ENCODE measurements at places on chromosomes 12 and 14.

GRCh38 chr12:27907766-27908165 lies 64.8 kb downstream of the PTHLH start:
- no peak for DNase-seq

- DNase-seq = no peak
Observed at GRCh38 chr12:49305762-49306510, 11.0 kb downstream of the PRPH start.

GRCh38 chr14:78618368-78618767 lies 448.2 kb downstream of the NRXN3 start:
- DNase-seq = no peak

DNA sequence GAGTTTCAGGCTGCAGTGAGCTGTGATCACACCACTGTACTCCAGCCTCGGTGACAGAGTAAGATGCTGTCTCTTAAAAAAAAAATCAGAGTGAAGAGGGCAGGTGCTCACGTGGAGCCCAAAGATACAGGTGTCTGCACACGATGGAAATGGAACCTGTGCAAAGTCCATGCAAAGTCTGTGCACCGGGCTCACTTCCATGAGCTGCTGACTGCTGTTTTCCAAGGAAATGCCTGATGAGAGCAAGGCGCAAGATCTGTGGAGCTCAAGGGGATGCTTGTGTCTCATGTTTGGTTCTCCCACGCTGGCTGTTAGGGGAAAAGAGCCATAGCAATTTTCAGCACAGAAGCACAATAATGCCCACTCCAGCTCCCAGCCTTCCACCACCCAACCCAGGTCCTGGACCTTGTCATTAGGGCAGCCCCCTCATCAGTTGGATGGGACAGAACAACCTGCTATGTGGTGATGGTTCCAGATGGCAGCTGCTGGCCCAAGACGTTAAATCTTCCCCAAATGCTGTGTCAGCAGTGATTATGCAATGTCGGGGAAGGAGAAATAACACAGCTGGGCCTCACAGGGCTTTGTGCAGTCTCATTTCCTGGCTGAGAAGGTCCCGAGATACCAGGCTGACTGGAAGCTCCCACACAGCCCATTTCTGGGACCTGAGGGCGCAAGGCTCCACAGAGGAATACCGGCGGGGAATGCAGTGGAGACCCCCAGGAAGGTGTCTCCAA lies 27.9 kb upstream of the DICER1 start:
- no peak for DNase-seq

- DNase-seq = no peak
Observed at GRCh38 chr12:56836317-56836716, 73.2 kb downstream of the HSD17B6 start.

DNA sequence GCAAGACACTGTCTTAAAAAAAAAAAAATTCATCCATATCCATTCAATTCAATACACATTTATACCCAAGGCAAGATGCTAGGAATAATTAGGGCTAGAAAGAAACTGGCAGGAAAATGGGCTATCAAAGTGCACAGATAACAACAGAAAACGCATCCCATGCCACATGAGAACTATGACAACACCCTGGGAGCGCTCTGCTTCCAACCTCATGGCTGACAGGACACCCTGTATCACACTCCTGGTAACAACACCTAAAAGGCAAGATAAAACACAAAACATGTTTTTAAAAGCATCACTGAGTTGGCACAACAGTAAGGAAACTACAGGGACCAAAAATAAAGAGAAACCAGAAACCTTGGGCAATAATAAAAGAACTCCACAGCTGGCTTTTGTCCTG lies 54.9 kb downstream of the ZFYVE21 start:
- DNase-seq = no peak

DNA sequence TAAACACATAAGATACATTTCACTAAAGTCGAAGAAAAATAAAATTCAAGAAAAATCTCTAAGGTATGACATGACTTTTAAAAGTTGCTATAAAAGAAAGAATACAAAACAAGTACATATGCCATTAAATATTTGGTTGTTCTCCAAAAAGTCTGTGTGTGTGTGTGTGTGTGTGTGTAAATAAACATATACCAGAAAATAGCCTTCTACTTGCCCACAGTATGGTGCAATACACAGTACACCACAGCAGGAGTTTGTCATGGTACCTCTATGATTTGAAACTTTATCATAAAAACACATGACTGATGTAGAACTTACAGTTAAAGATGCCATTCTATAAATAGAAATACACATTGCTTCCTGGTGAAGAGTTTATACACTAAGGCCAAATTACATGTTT lies 692.7 kb upstream of the MGAT4C start:
- DNase-seq = no peak

DNA sequence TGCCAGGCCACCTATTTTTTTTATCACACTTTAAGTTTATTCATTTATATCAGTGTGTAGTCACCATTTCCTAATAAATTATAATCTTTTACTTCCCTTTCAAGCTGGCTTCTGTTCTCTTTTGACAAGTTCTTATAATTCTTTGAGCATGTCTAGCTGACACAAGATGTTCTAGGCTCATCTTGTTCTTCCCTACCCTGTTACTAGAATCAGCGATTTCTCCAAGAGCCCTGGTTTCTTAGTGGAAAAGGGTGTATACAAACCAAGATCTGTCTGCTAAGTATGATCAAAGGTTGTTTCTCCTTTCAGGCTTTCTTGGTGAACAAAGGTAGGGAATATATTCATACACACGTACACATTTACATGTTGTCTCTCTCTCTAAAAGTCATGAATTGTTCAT lies 51.0 kb downstream of the FGD4 start:
- DNase-seq = no peak

- DNase-seq = no peak
Observed at GRCh38 chr12:126856958-126857357, 1410.0 kb upstream of the TMEM132C start.

GRCh38 chr12:107374161-107374840 lies 281.0 kb upstream of the CRY1 start:
- no peak for DNase-seq

- no peak for DNase-seq
Observed at GRCh38 chr12:6618483-6619225, 11.5 kb upstream of the CHD4 start.

- no peak for DNase-seq
Observed at GRCh38 chr12:109345428-109345827, 2.3 kb upstream of the MYO1H start.

DNA sequence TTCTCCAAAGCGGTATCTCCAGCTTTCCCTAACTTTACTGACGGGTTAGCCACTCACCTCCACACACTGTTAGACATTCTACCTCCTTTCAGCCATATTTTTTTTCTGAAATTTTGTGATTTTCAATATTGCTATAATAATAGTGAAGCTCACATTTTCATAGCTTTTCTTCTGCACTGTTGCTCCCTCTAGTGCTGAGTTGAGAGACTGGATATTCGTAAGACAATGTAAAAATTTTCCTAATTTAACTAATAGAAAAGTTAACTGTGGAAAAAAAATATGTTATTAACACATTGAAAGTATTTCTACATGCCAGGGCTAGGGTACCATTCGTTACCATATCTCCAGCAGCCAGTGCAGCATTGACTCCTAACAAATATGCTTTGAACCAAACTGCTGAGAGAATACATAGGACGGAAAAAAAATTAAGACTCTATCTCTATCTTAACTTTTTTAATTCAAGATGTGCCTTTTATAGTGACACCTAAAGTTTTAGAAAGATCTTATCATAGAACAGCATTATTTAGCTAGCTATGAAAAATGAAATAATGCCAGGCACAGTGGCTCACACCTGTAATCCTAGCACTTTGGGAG lies 48.7 kb upstream of the ABCC9 start:
- no peak for DNase-seq

GRCh38 chr14:31205681-31206535 lies 1.7 kb downstream of the HECTD1 start:
- DNase-seq = no peak

GRCh38 chr12:67446716-67447115 lies 177.6 kb downstream of the CAND1 start:
- no peak for DNase-seq

DNA sequence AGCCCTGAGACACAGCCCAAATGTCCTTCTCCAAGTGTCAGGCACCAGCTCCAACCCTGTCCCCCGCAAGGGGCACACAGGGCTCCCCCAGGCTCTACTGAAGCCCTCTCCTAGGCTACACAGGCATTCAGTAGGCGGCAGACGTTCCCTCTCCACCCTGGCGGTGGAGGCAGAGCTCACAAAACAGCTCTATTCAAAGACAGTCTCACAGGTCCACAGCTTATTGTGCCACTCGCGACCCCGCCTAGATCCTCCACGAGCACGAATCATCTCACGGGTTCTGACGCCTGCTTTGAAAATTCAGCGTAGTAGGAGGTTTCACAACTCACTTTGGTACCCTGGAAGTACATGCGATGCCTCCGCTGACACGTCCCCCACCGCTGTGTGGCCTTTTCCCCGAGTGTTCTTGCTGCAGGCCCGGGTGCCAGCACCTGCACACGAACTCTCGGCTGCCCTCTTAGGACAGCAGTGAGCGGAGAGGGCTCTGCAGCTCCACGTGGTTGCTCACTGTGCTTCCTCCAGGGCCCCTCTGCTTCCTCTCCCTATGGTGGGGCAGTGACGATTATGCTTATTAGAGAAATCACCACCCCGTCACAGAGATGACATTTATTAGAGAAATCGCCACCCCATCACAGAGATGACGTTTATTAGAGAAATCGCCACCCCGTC lies 78.5 kb downstream of the ADGRD1 start:
- no peak for DNase-seq

DNA sequence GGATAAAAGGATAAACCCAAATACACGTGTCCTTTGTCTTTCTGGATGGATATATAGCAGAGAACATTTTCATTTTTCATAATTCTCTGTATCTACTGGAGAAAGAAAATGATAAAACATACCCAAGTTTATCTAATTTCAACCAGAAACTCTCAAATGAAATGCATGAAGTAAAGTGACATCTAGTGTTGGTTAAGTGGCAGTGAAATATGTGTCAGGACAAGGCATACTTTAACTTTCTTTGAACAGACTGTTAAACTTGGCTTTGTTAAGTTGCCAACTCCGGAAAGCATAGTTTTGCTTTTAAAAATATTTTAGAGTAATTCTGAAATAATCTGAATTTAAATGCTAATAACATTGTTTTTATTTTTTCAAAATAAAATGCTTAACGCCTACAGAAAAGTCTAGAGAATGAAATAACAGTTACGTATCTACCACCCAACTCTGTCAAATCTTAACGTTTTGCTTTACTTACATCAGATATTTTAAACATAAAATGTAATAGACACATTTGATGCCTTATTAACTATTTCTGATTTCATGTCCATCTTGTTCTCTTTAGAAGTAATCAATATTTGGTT lies 25.2 kb upstream of the NTN4 start:
- no peak for DNase-seq

DNA sequence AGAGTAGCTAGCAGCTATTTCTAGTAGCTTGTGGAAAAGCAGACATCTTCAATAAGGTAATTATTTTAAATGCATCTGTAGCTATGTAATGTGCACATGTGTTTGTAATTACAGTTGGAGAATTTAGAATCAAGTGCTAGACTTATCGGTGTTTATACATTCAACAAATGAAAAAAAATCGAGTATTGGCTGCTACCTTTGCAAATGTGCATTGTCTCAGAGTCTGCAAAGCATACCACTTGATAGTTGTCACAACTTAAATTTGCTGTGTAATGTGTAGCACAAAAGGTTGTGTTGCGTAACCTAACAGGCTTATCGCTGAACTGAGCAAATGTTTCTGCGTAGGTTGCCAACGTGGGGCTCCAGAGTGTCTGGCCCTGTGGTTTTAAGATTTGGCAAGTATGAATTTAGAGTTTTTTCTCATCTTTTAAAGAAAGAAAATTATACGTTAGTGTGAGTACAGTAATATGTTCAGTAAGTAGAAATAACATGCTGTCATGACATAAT lies 44.3 kb downstream of the TMTC2 start:
- no peak for DNase-seq

GRCh38 chr14:104103061-104103445 lies 17.6 kb downstream of the ASPG start:
- no peak for DNase-seq

DNA sequence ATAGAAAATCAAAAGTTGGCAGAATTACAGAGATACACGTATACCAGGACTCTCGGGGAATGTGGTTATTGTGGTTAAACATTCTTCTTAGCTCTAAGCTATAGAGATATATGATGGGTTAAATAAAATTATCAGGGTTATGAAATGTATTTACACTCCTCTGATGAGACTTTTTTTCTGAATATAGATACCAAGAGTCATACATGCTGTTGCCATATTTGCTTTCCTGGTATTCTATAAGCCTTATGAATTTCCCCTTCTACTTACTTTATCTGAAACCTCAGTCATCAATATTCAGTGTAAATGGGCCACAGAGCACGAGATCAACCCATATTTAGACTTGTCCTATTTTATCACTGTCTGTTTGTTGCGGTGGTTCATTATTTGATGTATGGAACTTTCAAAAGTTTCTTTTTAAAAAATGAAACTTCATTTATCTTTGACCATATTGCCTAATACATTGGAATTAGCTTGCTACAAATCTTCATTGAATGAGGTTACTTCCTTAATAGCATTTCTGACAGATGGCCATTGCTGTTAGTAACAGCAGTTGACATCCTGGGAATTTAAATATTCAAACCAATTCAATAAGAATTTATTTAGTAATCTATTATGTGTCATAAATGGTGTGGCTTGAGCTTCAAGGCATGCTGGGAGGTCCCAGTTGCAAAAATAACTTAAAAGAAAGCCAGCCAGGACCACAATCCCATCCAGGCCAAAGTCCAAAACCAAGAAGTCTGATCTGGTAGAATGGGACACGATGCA lies 393.5 kb downstream of the PCNX1 start:
- DNase-seq = no peak

DNA sequence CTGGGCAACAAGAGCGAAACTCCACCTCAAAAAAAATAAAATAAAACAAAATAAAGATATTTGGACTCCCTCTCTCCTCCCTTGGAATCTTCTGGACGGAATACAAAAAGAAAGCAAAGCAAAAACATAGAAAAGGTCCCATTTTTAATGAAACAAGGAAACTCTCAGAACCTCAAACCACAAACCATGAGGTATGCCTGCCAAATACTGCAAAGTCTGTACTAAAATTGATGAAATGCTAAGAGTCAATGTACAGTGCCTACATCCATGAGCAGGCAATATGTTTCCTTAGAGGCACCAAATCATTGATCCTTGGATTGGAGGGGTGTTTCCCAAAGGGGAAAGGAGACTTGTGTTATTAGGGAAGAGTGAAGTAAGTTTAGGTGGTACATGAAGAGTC lies 8.2 kb upstream of the RPS6KA5 start:
- no peak for DNase-seq

- no peak for DNase-seq
Observed at GRCh38 chr12:12983420-12984035, 16.5 kb downstream of the HEBP1 start.

GRCh38 chr14:72498646-72499045 lies 395.3 kb downstream of the DPF3 start:
- no peak for DNase-seq
